ENCODE measurements at places on chromosomes 6 and 20.

DNA sequence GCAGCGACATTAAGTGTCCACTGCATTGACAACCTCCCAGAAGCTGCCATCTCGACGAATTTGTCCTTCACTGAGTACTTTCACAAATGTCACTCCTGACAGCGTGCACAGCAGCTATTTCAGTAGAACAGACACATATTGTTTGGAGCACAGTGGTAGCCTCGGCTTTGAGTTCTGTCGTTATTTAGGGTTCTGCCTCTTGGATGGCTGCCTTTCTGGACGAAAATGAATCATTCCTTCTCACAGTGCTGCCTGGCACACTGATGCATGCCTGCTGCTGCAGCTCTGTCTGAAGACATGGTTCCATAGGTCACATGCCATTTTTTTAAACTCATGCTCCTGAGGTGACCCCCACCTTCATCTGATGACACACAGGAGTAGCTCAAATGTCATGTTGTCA lies 477.0 kb downstream of the C6orf118 start:
- DNase-seq = no peak

DNA sequence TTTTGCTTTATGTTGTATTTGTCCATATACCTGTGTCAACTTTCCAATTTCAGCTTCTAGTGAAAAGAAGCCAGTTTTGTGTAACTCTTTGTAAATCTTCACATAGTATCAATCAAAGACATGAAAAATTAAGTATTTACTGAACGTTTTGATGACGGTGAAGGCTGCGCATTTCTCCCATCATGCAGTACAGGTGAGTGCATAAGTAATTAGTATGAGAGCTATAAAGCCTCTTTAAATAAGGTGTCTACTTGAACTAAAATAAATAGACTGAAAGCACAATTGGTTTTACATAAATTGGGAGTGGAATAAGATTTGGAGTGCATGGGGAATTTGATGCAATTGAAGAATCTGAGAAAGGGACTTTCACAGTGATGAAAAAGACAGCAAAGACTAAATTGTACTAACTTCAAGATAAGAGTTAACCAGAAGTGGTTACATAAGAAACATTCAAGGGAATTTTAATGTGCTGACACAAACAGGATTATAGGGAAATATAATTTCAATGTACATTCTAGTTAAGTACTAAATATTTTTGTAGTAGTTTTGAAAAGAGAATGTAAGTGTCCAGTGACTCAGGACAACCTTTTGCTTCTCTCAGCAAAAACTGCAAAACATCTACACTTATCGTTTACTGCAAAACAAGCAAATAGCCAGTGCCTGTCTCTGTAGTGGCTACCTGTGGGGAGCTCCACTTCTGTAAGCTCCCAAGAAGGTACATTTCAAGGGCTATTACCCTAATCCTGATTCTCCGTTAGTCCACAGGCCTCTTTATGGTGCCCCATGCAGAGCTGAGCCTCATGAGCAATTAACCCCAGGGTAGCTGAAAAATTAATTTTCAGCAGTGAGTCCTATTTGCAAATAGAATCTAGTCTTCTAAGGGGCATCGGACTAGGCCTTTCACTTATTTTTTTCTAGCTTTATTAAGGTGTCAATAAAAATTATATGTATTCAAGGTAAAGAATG lies 13.0 kb downstream of the TENT5A start:
- no peak for DNase-seq

- DNase-seq = no peak
Measured at GRCh38 chr6:7542874-7543624, 1.6 kb downstream of the DSP start.

DNA sequence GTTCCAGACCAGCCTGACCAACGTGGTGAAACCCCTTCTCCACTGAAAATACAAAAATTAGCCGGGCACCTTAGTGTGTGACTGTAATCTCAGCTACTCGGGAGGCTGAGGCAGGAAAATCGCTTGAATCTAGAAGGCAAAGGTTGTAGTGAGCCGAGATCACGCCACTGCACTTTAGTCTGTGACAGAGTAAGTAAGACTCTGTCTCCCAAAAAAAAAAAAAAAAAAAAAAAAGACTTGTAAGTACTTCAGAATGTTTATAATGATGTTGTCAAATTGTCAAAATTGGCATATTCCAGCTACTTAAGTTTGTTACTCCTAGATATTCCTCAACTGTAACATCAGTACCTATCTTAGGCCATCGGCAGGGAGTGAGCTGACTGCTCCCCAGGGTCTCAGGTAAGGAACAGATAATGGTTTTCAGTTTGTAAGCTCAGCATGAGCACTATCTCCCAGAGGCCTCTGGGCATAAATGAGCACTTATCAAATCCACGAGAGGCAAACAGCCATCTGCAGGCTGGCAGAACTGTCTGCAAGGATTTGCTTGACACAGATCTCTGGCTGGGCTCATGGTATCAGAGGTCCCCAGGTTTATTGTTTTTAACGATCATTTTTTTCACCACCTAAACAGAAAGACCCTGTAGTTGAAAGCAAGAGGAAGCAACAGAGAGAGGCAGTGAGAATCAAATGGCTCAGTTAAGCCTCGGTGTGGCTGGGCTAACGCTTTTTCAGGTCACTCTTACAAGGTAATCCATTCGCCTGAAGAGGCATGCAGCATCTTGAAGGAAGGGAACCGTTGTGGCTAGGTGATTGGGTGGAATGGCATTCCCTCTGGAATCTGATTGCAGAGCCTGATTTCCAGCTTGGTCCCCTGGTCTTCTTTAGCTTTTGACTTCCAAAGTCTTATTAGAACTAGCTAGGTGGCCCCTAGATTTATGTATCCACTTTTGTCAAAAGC lies 115.9 kb downstream of the LY86 start:
- DNase-seq = no peak

GRCh38 chr6:42224222-42225028 lies 6.8 kb upstream of the MRPS10 start:
- DNase-seq = no peak

DNA sequence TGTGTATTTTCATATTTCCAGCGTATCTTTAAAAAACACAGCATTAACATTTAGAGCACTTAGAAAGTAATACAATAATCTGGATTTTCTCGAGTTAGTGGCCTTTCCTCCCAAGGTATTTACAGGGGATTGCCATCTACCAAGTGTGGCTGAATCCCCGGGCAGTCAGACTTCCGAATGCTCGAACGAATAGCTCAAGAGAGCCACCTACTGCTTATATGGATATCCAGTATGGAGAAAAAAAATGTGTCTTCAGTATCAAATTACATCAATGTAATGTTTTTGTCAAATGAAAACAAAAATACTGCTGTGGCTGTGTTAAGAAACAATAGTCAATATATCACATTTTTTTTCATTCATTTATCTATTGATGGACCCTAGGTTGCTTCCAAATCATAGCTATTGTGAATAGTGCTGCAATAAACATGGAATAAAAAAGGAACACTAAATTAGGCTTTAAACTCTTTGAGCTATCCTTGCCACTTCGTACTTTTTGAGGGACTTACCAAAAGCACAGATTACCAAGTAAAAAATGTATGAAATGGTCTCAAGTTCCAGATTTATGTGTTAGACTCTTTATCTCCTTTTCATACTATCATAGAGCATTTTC lies 654.5 kb upstream of the PTCHD4 start:
- DNase-seq = no peak

- no peak for DNase-seq
Measured at GRCh38 chr20:4605166-4605565, 116.5 kb upstream of the PRND start.
